ENCODE measurements at places on chromosomes 6 and 20. TPM values are rescaled to one million over a fixed set of nuclear protein-coding genes. Genes with fewer than 3 reads are reported as not detected.

- H3K4me3 ChIP-seq: no peak overlapping the region
- H3K36me3 ChIP-seq: no peaks in the 10 kb centered on the region
- DNase-seq: no peak
These were observed 531.0 kb upstream of the AGPAT4 start for GRCh38 chr6:161804838-161805237.

- H3K27me3 ChIP-seq: no peaks in the 10 kb centered on the region
- DNase-seq: no peak
- no peak overlapping the region for H3K27ac ChIP-seq
- H3K36me3 ChIP-seq: peaks cover 5% of the 10 kb centered on the region
- H3K4me1 ChIP-seq: no peaks in the 10 kb centered on the region
- H3K4me3 ChIP-seq: no peak overlapping the region
These were observed 84.1 kb downstream of the DNAAF9 start for GRCh38 chr20:3323398-3323797.

DNA sequence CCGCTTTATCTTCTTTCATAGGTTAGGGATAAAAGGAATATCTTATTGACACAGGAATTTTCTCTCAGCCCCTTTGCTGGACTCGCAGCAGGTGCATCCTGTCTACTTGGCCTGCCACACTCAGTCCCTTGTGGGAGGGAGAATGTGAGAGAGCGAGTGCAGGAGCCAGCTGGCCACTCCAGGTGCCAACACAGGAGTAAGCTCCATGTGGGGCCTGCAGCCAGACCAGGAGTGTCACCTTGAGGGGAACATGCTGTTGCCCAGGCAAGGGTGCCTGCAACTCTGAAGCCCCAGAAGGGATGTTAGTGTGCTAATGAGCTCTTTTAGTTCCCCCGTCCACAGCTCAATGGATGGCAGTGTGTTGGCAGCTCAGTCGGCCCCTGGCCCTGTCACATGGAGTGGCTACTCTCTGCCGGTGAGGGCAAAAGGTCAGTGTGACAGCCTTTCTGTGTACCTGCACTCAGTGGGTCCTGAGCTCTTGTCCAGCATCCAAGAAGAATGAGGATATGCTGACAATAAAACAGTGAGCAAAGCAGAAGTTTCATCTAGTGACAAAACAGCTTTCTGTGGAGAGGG, 57.1 kb downstream of the CRYBG1 start:
- no peak for DNase-seq
- no peak overlapping the region for H3K27ac ChIP-seq
- no peaks in the 10 kb centered on the region for H3K36me3 ChIP-seq
- peaks cover 4% of the 10 kb centered on the region for H3K27me3 ChIP-seq
- H3K4me3 ChIP-seq: no peak overlapping the region

DNA sequence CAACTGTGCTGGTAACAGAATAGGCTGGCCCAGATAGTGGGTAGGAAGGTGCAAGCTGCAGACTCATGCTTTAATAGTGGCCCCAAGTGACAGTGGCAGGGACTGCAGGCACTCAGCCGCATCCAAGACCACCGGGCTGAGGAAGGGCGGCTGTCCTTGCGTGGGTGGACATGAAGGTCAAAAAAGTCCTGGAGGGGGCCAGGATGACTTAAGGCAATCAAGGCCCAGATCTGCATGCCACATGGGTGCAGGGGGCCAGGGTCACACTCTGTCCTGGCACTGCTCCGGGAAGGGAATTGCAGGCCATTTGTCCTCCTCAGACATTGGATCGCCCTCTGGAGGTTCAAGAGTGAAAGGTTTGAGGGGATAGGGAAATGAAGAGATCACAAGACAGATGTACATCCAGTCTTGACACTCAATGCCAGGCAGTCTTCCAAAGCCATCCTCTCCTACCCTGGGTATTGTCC, 10.4 kb upstream of the VNN2 start:
- peaks cover 6% of the 10 kb centered on the region for H3K4me1 ChIP-seq
- no peak overlapping the region for H3K4me3 ChIP-seq
- H3K27ac ChIP-seq: no peak overlapping the region
- DNase-seq: no peak

HLA-F gene
- 5.4 TPM for total RNA-seq

ECT2L gene
- 0.17 TPM for total RNA-seq

Data from fibroblast of lung (primary cell).